ENCODE measurements at places on chromosomes 7 and 10.

GRCh38 chr7:29569648-29570047, 6.0 kb downstream of the PRR15 start:
- DNase-seq = no peak

- DNase-seq = no peak
These were observed 27.2 kb downstream of the CCM2 start for GRCh38 chr7:45026984-45027773.

- DNase-seq = no peak
These were observed 5.4 kb upstream of the YWHAG start for GRCh38 chr7:76364198-76364584.

DNA sequence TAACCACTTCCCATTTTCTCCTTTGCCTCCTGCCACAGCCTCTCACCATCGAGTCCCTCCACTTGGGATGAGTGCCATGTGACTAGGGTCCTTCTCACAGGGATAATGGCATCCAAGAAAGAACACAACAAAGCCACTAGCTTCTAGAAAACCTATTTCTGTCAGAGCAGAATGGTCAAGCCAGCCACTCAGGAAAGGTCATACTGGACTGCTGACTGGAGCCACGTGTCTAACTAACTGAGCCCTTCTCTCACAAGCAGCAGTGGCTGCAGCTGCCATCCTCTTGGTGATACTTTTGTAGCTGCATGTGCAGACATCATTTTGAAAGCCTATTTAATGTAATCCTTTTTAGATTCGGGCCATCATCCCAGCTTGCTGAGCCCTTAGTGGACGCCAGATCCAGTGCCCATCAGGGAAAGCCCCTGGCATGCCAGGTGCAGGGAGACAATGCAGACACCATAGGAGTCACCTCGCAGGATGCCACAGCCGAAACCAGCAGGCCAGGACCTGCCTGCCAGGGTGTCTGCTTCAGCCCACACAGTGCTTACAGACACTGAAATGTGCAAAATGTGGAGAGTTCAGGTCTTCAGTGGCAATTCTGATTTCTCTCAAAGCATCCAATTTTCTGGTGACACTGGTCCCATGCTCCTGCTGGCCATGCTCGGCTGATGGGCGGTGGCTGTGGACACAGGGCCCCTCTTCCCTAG, 98.3 kb upstream of the DDC start:
- no peak for DNase-seq

GRCh38 chr10:104842704-104843103, 201.6 kb downstream of the SORCS3 start:
- no peak for DNase-seq

- DNase-seq = no peak
These were observed 15.9 kb upstream of the CD36 start for GRCh38 chr7:80622541-80622940.

DNA sequence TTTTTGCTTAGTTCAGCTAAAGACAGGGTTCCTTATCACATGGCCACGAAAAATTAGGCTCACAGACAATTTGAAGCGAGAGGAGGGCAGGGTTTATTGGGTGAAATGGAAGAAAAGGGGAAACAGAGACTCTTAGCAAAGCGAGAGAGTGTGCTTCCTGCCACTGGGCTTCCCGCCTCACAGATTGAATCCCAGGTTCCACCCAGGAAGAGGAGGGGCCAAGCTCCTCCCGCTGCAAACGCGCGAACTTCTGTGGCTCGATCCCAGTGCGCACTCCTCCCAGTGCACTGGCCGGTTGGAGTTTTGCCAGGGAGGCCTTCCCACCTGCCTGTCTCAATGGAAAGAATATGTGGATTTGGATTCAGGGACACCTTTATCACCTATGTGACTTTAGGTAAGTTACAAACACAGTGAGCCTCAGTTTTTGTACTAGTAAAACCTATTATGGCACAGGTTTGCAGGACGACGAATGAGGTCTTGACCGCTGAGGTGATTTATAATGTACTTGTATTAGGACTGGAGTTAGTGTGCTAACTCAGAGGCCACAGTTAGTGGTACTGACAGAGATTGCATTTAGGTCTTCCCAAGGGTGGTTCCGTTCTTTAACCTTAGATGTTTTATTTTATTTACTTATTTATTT, 48.5 kb upstream of the SP8 start:
- no peak for DNase-seq

DNA sequence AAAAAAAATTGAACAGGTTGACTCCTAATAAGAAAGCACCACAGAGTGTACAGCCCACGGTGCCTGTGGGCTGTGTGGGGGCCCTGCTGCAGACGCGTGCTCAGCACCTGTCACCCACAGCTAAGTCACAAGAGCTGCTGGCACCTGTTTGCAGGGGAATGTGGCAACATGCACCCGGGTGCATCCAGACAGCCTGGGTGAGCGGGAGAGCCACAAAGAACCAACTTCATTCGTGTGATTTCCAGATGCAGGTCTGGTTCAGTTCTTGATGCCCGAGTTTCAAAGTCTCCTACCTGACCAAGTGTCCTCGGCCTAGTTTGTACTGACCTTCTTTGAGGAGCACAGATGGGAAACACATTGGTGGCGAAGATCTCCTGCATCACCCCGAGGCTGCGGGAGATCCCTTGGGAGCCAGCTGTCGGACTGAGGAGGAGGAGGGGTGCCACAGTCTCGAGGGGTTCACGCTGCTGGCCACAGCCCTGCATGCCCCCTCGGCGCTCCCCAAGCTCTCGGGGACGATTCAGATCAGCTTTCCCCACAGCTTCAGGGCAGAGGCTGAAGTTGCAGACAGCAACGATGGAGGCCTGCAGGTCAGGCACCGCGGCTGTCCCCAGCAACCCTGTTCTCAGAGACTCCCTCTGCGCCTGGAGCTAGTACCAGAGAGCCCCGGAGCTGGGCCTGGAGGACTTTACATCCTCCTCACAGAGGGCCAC, 35.3 kb downstream of the AMZ1 start:
- no peak for DNase-seq

DNA sequence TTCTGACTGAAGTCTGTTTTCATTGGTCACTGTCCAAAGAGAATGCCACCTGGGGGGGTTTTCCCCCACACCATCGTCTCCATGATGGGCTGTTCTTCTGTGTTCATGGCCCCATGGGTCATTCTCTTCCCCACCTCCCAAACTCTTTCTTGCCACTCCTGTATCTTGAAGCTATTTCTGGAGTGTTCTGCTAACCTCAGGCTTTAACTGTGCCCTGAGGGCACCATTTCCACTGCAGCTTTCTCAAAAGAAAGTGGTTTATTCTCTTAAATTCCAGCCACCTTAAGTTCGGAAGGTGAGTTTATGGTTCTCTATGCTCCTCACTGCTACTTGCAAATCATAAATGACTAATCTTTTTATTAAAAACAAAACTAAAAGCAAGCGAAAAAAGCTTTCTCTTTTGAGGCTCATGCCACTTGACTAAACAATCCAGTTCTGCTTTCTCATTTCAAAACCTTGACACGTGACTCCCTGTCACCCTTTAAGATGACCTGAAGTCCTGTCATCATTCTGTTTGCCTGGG, 7.4 kb upstream of the APBB1IP start:
- no peak for DNase-seq

- peak; percentile 68 for DNase-seq
These were observed 27.8 kb downstream of the RBM20 start for GRCh38 chr10:110671788-110672579.

- DNase-seq = no peak
These were observed 761 bp downstream of the PTF1A start for GRCh38 chr10:23192712-23193434.

DNA sequence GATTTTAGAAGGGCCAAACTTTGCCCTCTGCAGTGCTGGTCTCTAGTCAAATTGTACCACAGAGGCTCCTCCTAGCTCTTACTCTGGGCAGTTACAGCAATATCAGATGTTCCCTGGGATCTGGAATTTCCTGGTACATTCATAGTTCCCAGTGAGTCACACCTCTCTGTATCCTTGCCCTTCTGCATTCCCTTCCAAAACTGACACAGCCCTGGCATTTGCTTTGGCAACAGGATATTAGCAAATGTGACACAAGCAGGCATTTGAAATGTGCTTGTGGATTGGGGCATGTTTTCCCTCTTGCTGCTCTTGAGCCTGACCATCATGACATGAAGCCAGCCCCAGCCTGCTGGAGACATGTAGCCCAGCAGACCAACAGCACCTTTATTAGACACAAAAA, 284.7 kb upstream of the AKR1E2 start:
- DNase-seq = no peak
